Inflammatory macrophage (primary cell): ENCODE measurements at places on chromosomes 3 and 15.

- DNase-seq = no peak
Measured at GRCh38 chr15:85751291-85752123, 43.2 kb downstream of the KLHL25 start.

GRCh38 chr3:137694836-137695235, 69.3 kb upstream of the SOX14 start:
- no peak for DNase-seq

DNA sequence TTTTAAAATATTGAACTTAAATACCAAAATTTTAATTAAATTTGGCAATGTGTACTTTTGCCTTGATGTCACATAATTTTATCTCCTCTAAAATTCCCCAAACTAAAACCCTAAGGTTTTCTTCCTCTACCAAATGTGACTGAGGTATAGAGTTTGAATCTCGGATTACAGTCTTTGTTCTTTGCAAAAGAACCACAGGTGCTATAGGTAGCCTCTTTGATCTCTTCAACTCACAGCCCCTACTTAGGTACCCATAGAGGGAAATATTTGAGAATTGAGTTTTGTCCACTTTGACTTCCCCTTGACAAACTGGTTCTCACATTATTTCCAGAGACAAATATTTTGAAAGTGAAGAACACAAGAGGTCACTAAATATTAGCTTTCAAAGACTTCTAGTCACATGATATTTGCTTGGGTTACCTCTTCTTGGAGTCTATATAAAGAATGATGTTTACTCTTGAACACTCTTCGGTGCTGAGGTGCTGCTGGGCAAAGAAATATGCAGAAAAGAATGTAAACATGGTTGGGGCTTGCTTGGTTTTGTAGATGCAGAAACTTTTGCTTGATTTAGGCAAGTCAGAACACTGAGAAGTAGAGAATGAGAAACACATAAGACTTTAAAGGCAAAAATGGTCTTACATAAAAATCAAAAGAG, 120.8 kb upstream of the MCTP2 start:
- DNase-seq = no peak

GRCh38 chr15:76380249-76380648, 43.7 kb downstream of the ISL2 start:
- no peak for DNase-seq

DNA sequence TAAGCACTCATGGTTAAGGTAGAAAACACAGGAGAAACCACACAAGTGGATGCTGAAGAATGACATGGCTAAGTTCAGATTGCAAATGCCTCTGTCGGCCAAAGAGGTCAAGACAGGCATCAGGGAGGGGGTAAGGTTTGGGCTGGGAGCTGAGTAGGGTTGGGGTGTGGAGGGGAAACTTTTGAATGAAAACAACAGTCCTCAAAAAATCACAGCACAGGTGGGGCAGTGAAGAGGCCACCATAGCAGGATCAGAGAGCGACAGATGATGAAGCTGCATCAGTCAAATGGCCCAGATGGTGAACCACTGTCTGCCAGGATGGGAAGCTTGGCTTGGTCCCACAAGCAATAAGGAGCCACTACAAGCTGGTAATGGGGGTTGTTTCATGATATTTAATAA, 74.9 kb downstream of the ADCY5 start:
- no peak for DNase-seq

DNA sequence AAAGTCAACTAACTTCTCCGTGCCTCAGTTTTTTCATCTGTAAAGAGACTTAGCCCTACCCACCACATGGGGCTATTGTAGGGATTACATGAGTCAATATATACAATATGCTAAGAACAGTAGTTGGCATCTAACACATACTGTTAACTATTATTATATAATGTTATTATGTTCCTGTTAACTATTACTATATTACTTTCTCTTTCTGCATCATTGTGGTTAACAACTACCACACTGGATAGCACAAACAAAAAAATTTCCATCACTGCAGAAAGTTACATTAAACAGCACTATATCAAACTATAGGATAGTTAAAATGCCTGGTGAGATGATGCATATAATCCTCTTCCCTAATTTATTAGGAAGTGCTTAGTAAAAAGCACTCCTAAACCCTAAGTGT, 23.7 kb downstream of the STAG1 start:
- DNase-seq = no peak
